Sigmoid colon (tissue), 7 donors: ENCODE measurements at places on chromosomes 2 and 18. TPM values are rescaled to one million over a fixed set of nuclear protein-coding genes. Genes with fewer than 3 reads are reported as not detected.

KLHL30 gene
- total RNA-seq: 3.6 TPM

DNA sequence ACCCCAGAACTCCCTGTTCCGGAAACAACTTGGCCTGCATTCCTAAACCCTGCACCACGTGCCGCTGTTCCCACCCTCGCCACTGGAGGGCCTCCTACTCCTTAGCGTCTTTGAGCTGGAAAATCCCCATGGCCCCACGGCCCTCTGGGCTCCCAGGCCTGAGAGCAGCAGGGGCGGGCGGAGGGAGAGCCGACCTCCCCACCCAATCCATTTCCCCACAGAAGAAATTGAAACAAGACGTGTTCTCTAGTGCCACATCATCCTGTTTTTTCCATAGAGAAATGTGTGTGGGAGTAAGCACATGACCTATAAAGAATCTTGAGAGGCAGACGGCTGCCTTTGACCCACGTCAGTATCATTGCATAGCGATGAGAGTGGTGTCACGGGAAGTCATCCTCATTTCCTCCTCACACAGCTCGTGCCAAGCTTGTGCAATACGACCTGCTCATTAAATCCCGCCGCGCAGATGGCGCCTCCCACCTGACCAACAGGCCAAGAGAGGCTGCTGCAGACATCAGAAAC lies 79.2 kb downstream of the LAMA1 start:
- DNase-seq: peak; percentile 96
- no peaks in the 10 kb centered on the region for H3K27me3 ChIP-seq
- H3K27ac ChIP-seq: peak overlapping the region; percentile 62
- peaks cover 3% of the 10 kb centered on the region for H3K4me1 ChIP-seq

DNA sequence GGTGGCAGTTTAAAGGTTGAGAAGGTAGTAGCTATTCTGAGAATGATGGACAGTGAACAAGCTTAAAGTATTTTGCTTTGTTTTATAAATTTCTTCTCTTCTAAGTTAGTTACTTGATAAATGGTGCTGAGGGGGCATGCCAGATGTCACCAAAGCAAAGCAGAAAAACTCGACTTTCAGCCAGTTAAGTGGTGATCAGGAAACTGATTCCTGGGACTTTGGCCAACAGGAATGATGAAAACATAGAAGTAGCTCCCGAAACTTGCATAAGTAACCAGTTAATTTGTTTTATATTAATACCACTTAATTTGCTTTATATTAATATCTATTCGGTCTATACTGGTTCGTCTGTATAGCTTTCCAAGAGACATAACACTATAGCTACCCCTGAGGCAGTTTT lies 82.6 kb downstream of the FANCL start:
- DNase-seq: no peak
- no peak overlapping the region for H3K4me3 ChIP-seq
- H3K4me1 ChIP-seq: no peaks in the 10 kb centered on the region
- no peak overlapping the region for H3K27ac ChIP-seq
- H3K27me3 ChIP-seq: no peaks in the 10 kb centered on the region

DNA sequence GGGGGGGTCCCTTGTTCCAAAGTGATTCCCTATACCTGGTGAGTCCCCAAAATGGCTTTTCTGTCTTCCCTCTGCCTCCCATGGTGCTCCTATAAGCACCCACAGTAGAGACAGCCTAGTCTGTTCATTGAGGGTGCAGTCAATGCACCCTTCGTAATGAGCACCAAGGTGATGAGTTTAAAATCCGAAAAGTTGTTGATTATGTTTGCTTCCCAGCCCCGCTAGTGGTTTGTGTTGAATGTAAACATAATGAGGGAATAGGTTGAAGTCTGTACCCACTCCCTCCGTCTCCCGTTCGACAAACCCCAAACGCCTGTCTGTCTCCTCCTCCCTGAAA lies 2.3 kb downstream of the FOSL2 start:
- no peaks in the 10 kb centered on the region for H3K36me3 ChIP-seq
- DNase-seq: no peak
- peaks cover 42% of the 10 kb centered on the region for H3K4me1 ChIP-seq
- peak overlapping the region; percentile 100 for H3K27ac ChIP-seq

DNA sequence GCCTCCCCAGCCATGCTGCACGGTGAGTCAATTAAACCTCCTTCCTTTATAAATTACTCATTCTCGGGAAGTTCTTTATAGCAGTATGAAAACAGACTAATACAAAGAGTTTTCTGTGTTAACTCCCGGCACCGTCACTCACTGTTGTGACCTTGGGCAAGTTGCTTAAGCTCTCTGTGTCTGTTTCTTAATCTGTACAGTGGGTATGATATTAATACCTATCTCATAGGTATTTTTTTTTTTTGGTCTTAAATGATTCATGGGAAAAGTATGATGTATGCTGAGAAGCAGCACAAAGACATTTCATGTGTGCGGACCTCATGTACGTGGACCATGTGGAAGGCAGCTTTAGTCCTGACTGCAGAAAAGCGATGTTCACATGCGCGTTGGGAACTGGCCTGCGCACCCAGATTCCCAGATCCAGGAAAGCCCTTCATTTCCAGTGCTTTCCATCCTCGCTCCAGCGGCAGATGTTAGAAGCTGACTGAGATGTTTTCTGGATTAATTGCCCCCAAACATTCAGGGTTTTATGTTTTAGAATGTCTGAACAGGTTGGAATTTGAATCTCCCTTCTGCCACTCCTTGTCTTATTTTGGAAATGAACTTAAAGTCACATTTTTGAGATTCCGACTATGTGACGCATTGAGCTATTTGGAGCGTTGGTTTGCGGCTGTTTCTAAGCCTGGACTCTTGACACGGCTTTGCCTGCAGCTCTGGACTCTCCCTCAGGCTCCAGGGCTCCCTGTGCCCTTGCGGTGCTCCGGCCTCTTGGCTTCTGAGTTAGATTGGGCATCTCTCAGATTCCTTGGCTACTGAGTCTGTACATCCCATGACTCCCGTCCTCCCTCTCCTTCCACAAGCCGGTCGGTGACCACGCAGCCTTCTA lies 61.4 kb downstream of the SLC4A3 start:
- H3K36me3 ChIP-seq: no peaks in the 10 kb centered on the region
- H3K27ac ChIP-seq: no peak overlapping the region
- H3K27me3 ChIP-seq: no peaks in the 10 kb centered on the region
- H3K4me3 ChIP-seq: no peak overlapping the region
- no peaks in the 10 kb centered on the region for H3K4me1 ChIP-seq

- no peak overlapping the region for H3K27ac ChIP-seq
- H3K4me1 ChIP-seq: no peaks in the 10 kb centered on the region
- H3K36me3 ChIP-seq: no peaks in the 10 kb centered on the region
- no peaks in the 10 kb centered on the region for H3K27me3 ChIP-seq
- H3K4me3 ChIP-seq: no peak overlapping the region
- DNase-seq: no peak
These were observed 29.5 kb upstream of the ZNF396 start for GRCh38 chr18:35406666-35407065.

DNA sequence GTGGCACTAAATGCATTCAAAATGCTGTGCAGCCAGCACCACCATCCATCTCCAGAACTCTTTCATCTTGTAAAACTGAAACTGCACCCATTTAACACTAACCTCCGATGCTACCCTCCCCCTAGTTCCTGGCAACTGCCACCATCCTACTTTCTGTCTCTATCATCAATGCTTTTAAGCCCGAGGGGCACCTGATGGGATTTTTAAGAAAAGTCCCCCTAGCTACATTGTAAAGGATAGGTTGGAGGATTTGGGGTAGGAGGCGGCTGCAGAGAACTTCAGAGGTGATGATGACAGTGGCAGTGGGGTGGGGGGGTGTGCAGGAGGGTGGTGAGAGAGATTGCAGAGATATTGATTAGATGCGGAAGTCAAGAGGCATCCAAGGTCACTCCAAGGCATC lies 10.8 kb upstream of the YWHAQ start:
- H3K4me1 ChIP-seq: peaks cover 23% of the 10 kb centered on the region
- no peak for DNase-seq
- H3K27ac ChIP-seq: no peak overlapping the region
- no peaks in the 10 kb centered on the region for H3K27me3 ChIP-seq
- no peak overlapping the region for H3K4me3 ChIP-seq

DNA sequence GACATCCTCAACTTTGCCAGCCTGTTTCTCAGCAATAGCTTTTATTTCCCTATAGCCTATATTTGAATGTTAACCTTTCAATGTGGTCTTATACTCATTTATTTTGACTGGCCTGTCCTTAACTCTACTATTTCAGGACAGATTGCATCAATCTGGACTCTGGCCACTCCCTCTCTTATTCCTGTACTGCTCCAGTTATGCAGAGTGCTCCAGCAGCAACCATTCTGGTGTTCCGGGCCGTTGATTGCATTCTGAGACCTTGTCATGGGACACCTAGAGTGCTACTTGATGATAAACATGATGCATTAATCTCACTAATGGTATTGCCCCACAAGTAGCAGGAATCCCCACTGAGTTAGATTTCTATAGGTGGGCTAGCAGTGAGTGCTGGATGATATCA lies 363.4 kb downstream of the LRRTM1 start:
- DNase-seq: no peak
- H3K27me3 ChIP-seq: no peaks in the 10 kb centered on the region
- H3K4me1 ChIP-seq: no peaks in the 10 kb centered on the region
- H3K27ac ChIP-seq: no peak overlapping the region
- no peaks in the 10 kb centered on the region for H3K36me3 ChIP-seq
- no peak overlapping the region for H3K4me3 ChIP-seq

TDRD15 gene
- total RNA-seq: 0.55 TPM

GRCh38 chr2:61762292-61762691 lies 91.6 kb downstream of the FAM161A start:
- DNase-seq: no peak
- H3K27me3 ChIP-seq: no peaks in the 10 kb centered on the region
- no peak overlapping the region for H3K4me3 ChIP-seq
- peaks cover 10% of the 10 kb centered on the region for H3K4me1 ChIP-seq
- no peaks in the 10 kb centered on the region for H3K36me3 ChIP-seq

CIB4 gene
- total RNA-seq: not detected

DNA sequence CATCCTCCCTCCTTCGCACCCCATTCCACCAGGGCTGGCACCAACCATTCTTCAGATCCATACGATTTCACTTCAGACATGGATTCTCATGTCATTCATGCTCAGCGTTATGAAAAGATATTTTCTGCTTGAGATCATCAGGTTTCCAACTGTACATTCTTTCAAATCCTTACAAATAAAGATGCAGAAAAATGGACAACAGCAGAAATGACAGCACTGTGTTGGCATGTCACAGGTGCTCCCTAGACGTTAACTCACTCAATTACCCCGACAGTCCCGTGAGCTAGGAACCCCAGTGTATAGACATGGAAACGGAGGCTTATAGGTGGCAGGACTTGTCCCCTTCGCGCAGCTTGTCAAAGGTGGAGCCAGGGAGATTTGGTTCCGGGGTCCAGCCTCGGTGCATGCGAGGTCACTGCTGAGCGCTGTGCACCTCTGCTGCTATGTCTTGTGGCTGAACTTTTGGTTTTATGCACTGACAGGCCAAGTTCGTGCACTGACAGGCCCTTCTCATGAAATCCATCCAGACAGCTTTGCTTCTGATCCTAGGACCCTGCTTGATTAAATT lies 17.7 kb downstream of the FHL2 start:
- H3K27ac ChIP-seq: peak overlapping the region; percentile 69
- no peak overlapping the region for H3K4me3 ChIP-seq
- DNase-seq: no peak
- H3K27me3 ChIP-seq: no peaks in the 10 kb centered on the region
- H3K36me3 ChIP-seq: peaks cover 24% of the 10 kb centered on the region
- H3K4me1 ChIP-seq: no peaks in the 10 kb centered on the region

MYO7B gene
- 3.0 TPM for total RNA-seq

DNA sequence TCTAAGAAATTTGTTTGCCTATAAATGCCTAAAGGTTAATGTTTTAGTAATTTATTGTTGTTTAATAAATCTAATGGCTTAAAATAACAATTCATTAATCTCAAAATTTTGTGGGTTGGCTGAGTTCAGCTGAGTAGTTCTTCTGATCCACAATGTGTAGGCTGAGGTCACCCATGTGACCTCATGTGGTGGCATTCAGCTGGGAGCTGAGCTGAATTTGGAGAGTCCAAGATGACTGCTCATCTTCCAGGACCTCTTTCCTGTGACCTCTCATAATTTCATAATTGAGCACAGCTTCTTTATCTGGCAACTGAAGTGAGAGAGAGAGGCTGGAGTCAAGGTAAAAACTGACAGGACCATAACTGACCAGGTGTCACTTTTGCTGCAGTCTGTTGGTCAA lies 132.4 kb downstream of the TXNL1 start:
- DNase-seq: no peak
- no peaks in the 10 kb centered on the region for H3K36me3 ChIP-seq
- H3K4me1 ChIP-seq: no peaks in the 10 kb centered on the region
- H3K27me3 ChIP-seq: no peaks in the 10 kb centered on the region
- no peak overlapping the region for H3K27ac ChIP-seq

DNA sequence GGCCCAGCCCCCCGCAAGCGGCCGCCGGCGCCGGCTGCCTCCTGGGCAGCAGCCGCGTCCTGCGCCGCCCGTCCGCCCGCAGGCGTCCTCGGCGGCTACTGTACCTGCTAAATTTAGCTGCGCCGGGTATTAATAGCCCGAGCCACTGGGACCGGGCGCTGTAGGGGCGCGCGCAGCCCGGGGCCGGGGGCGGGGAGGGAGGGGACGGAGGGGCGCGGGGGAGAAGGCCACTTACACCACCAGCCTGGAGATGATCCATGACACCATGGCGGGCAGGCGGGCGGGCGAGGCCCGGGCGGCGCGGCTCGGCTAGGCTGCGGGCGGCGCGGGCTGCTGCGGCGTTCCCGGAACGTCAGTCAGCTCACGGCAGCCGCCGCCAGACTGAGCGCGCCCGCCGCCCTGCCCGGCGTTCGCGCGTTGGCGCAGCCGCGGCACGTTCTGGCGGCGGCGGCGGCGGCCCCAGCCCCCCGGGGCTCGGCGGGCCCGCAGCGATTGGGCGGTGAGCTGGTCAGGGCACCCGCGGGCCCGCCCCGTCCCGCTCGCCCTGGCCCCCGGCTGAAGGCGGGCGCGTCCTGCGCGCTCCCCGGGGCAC lies at the start of gene REEP1:
TSS of gene REEP1 (minus strand) at position 383 of the 592 bp plus-strand sequence. CDS start at position 267, 116 bp downstream.
- no peaks in the 10 kb centered on the region for H3K27me3 ChIP-seq
- no peaks in the 10 kb centered on the region for H3K36me3 ChIP-seq
- DNase-seq: peak; percentile 72
- H3K4me3 ChIP-seq: peak within 1 kb of the TSS; percentile 69

DNA sequence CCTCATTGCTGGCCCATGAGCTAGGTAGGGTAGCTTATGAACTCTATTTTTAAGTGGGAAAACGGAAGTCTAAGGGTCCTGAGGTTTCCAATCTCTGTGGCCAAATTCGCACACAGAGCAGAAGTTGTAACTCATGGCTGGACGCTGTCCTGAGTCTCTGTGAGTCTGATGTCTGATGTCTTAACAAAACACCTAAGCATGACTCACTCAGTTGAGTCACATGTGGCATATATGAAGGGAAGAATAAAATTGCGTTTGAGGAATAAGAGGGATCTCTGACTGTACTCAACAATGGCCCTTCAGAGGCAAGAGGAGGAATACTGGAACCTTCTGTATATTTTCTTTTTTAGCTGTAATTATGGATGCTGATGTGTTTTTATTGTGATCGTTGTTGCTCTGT lies 569.7 kb downstream of the RIT2 start:
- no peaks in the 10 kb centered on the region for H3K4me1 ChIP-seq
- DNase-seq: no peak
- H3K27me3 ChIP-seq: no peaks in the 10 kb centered on the region

GRCh38 chr2:74148457-74149246 lies 940 bp upstream of the BOLA3 start:
- peak overlapping the region; percentile 83 for H3K27ac ChIP-seq
- no peaks in the 10 kb centered on the region for H3K36me3 ChIP-seq
- H3K27me3 ChIP-seq: no peaks in the 10 kb centered on the region
- H3K4me3 ChIP-seq: peak overlapping the region; percentile 76

GRCh38 chr2:78979380-78980151 lies 45.9 kb upstream of the REG3G start:
- H3K4me1 ChIP-seq: no peaks in the 10 kb centered on the region
- no peak overlapping the region for H3K27ac ChIP-seq
- no peaks in the 10 kb centered on the region for H3K27me3 ChIP-seq
- H3K36me3 ChIP-seq: no peaks in the 10 kb centered on the region
- no peak overlapping the region for H3K4me3 ChIP-seq
- no peak for DNase-seq
